Activated effector memory CD4-positive, alpha-beta T cell treated with Interleukin-2 at 50 U/mL for 16 hours (primary cell): ENCODE measurements at places on chromosomes 5 and 9.

DNA sequence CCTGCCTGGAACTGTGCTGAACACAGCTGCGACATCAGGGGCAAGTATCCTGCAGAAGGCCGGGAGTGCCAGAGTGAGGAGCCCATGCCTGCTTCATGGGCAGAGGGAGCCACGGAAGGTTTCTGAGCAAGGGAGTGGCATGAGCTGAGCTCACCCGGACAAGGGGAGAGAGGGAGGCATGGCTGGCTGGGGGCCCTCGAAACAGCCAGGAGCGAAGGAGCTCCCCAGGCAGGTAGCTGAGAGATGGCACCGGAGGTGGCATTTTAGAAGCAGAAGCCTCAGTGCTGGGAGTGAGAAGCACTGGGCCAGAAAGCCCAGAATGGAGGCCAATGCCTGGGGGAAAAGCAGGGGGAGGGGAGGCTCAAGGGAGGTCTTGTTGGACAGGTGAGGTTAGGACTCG, 56.9 kb upstream of the SARDH start:
- no peak for DNase-seq

DNA sequence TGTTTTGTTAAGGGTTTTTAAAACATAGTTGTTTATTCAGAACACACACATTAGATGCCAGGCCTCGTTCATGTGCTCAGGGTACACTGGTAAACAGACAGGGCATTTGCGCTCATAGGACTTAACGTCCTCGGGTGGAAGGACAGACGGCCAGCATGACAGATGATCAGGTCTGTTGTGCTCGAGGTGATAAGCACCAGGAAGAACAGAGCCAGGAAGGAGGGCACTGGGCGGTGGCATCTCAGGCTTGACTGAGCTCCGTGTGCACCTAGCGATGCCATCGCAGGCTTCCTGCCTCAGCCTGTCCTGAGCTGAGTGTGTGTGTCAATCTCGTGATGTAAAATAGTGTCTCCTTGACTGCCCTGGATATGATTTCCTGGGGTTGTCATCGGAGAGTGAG, 96.5 kb downstream of the EHMT1 start:
- DNase-seq: no peak

- no peak for DNase-seq
Measured at GRCh38 chr9:79061752-79062616, 509.8 kb upstream of the TLE4 start.

DNA sequence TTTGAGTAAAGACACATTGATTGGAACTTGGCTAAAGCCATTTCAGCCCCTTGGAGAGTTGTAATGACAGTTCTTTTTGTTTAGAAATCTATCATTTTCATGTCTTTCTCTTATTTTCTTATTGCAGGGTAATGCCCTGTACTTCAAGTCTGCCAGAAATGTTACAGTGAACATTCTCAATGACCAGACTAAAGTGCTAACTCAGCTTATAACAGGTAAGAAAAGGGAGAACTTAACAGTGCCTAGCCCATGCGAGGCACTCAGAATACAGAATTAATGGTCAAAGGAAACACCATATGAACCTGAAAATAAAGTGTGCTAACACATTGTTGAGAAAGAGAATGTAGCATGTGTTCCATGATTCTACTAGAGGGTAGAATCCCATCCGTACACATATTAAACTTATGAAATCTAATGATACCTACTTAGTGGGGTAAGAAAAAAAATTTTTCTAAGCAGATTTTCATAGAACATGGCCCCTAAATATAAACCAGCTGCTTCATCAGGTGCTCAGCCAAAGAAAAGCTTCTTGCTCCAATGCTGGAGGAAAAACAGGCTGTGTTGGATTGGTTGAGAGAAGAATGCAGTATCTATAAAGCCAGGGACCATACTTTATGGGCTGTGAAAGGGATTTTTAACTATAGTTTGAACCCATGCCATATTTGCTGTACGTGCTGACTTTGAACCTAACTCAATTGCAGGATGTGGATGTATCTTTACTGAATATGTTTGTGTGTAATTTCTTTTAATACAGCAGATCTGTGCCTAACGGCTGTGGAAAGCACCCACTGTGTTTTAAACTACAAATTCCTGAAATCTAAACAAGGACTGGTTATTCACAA, 260.8 kb upstream of the PPP1R2B start:
- DNase-seq: no peak

- no peak for DNase-seq
Measured at GRCh38 chr5:135999406-136000139, 29.2 kb upstream of the TGFBI start.

DNA sequence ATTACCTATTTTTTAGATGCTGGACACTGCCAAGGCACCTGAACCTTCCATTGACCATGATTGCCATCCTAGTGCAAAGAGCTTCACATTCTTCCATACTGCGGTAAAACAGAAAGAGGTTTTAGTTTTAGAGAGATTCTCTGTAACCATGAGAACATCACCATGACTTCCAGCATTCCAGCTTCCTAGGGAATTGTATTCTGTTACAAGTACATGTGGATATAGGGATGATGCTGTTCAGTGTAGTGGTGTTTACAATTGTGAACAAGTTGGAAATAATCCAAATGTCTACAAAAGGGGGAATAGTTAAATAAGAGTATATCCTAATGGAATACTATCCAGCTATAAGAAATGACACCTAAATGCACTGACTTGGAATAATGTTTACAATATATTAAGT, 22.4 kb downstream of the NIPSNAP3B start:
- no peak for DNase-seq

DNA sequence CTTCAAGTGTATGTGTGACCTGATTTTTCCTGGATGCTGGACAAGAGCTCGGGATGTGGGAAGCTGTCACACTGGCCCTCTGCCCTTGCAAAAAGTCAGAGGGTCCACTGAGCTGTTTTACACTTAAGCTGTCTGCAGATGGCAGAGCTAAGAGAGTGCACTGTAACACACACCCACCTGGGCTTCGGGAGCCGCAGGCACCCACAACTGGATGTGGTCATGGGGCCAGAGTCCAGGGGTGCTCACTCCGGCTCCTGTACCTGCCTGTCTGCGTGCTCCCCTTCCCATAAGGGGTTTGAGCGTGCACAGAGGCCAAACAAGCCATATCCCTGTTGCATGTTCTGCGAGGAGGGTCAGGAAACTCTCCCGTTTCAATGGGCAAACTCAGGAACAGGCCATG, 82.5 kb downstream of the LRRC70 start:
- no peak for DNase-seq

GRCh38 chr9:128579194-128579593, 26.8 kb downstream of the SPTAN1 start:
- no peak for DNase-seq

DNA sequence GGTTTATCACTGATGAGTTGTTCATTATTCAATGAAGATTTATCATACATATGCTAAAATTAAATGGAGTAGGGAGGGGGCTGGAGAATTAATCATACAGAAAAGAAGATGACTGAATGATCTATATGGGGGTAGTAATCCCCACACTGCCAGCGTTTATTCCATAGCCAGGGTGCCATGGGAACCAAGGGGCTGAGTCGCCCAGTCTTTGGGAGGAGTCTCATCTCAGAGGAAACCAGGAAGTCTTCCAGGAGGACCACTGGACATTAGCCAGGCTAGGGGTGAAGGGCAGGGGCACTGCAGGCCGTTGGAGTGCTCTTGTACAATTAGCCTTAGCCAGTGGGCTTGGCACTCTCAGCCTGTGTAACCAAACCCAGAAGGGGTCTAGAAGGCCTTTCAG, 226.5 kb downstream of the ARL15 start:
- no peak for DNase-seq

DNA sequence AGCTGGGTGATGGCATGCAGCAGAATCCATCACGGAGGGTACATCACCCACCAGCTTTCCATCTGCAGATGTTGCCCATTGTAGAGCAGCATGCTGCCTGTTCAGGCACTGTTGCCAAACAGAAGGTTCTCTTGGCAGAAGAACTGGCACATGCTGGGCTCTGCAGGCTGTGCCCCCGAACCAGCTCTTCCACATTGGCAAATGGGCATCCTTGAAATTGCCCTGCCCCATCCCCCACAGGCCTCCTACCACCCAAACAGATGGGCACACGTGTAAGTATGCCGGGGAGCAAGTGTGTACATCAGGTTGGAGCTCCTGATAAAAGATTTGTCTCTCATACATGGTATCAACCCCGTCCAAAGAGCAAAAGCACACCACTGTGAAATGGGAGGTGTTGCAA, 220.3 kb upstream of the TAS2R1 start:
- no peak for DNase-seq

- DNase-seq: no peak
Measured at GRCh38 chr5:112419164-112419985, at the start of gene EPB41L4A. TSS of gene EPB41L4A (minus strand) at chr5:112419277. CDS start at chr5:112419039, 238 bp downstream.

GRCh38 chr9:113631137-113631765, 167.7 kb downstream of the RGS3 start:
- no peak for DNase-seq

DNA sequence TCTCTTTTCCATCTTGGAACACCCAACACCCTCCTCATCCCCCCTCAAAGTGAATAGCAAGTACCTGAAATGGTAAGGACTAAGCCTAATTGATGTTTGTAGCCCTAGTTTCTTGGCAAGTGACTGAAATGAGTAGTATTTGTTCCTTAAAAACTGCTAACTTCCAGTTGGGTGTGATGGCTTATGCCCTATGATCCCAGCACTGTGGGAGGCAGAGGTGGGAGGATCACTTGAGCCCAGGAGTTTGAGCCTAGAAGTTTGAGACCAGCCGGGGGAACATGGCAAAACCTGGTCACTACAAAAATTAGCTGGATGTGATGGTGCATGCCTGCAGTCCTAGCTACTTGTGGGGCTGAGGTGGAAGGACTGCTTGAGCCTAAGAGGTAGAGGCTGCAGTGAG, 44.1 kb downstream of the ZFR start:
- no peak for DNase-seq

DNA sequence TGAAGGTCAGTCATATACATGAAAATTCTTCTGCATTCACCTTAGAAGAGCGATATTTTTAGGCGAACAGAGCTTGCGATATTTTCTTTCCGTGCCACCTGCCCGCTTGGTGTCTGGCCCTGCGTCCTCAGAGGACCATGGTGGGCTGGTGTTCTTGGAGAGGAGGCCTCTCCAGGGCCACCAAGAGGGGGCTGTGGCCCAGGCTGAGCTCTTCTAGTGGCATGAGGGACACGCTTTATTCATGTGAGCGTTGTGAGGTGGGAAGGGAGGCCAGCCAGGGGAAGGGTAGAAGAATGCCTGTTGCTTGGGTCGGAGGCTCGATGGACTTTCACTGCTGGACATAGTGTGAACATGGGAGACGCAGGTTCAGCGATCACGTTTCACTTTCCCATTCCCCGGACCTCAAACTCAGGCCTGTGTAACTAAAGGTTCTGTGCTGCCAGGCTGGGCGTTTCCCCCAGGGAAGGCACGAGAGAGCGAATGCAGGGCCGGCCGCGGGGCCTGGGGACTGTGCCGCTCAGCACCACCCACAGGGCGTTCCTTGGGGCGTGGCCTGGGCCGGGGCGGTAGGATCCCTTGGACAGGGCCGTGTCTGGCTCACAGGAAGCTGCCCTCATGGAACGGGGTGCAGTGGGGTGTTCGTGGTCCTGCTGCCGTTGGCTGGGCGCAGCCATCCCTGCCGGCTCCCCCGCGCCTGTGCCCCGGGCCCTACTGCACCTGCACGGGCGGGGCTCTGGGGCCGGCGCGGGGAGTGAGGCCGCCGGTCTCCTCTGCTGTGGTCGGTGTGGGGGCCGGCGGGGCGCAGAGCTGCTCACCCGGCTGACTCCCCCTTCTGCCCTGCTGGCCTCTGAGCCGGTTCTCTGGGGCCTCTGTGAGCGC, 40.7 kb upstream of the CLPTM1L start:
- peak; percentile 86 for DNase-seq

GRCh38 chr5:174355208-174355612, 309.7 kb downstream of the NSG2 start:
- no peak for DNase-seq

- DNase-seq: no peak
Measured at GRCh38 chr5:147565524-147565923, 55.7 kb upstream of the DPYSL3 start.
